ENCODE measurements at places on chromosomes 11 and 22.

- no peak for DNase-seq
Measured at GRCh38 chr11:112057170-112057569, 16.6 kb downstream of the PIH1D2 start.

DNA sequence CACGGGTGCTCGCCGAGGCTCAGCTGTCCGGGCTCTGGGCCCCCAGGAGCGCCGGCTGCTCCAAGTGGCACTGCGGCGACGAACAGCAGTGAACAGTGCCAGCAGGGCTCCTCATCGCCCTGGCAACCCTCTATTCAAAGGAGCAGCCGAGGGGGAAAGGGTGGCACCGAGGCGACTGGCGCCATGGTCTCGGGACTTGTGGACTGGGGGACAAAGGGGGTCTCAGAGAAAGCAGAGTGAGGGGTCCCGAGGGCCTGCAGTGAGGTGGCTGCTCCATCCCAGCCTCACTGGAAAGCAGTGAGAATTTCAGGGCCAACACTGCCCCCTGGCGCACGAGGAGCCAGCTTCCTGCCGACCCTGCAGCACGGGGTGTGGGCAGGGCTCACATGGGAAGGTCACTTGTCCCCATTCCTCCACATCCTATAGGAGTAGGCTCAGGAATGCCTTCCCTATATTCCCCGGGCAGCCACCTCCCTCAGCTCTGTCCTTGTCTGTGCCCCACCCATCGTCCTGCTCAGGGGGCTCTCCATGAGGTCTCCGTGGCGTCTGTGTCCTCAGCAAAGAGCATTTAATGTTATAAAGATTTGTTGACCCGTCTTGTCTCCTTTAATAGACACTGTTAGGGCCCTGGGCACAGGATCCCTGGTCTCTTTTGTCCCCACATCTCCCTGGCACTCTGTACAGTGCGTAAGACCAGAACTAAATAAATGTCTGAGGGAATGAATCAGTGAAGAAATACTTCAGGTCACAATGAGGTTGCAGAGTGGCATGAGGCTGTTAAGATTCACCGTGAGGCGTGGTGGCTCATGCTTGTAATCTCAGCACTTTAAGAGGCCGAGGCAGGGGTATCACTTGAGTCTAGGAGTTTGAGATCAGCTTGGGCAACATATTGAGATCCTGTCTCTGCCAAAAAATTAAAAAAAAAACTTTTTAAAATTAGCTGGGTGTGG lies 26.4 kb downstream of the LRFN4 start:
- peak; percentile 40 for DNase-seq

DNA sequence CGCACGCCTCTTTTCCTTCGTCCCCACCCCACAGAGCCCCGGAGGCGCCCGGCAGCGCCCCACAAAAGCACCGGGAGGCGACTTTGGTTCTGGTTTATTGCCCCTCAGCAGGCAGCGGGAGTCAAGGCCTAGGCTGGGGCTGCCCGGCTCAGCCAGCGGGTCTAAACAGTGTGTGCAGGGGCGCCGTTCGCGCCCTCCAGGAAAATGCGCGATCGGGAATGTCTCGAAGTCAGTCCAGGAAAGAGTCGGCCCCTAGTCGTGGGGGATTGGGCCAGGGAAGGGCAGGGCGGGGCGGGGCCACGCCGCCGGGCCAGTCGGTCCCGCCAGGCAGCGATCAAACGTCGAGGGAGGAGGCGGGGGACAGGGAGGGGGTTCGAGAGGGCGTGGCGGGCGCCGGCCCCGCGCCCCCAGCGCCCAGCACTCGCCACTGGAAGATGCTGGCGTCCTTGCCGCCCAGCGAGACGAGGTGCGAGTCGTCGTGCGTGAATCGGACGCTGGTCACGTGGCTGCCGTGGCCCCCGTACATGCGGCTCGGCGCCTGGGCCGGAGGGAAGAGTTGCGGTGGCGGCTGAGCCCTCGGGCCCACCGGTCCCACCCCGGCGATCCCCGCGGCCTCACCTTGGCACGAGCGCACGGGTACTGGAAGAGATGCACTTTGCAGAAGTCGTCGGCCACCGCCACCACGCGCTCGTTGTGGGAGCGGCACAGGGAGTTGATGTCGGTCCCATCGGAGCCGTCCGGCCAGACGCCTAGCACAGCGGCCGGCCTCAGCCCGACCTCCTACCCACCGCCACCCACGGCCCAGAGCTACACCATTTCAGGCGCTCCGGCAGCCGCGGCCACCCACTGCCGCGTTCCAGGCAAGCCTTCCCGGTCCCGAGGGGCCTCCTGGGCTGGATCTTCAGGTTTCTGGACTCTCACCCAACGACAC lies 741 bp upstream of the MTA2 start:
- DNase-seq = no peak

DNA sequence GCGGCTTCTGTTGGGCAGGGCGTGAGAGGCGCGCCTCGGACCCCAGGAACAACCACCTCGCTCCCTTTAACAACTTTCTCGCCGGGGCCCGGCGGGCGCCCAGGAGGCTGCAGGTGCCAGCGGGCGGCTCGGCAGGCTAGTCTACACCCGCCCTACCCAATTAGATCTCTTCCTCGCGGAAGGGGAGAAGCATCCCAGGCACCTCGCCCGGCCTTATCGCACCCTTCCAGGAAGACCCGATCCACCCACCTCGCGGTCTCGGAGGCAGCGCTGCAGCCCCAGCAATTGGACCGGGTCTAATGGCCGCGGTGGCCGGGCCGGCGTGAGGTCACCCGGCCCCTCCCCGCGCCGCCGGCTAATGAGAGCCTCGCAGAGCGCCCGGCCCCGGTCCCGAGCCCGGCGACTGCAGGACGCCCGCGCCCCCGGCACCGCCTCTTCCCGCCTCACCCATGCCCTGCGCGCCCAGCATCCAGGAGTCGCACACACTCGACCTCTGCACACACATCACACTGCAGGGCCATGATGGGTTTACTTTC lies at the start of gene PLAAT3:
Gene PLAAT3, minus strand, starts transcription at position 298 of the 536 bp plus-strand sequence. CDS start 419 bp downstream, outside the sequence.
- DNase-seq = peak; percentile 24

GRCh38 chr11:43955381-43956118 lies 13.1 kb downstream of the C11orf96 start:
- DNase-seq = no peak

DNA sequence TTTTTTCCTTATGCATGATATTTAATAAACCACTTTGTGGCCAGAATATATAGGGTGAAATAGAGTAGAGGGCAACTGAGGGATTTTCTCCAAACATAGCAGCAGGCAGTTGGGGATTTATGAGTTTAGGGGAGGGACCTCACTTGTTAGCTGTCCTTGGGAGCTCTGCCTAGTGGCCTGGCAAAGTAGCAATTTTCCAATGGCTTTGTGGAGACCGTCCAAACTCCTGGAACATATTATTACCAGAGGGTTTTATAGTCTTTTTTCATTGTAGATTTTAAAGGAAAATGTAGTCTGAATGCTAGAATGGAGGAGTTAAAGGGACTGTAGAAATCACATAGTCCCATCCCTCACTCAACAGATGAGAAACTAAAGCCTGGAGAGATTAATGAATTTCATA lies 32.3 kb downstream of the AMOTL1 start:
- DNase-seq = no peak

DNA sequence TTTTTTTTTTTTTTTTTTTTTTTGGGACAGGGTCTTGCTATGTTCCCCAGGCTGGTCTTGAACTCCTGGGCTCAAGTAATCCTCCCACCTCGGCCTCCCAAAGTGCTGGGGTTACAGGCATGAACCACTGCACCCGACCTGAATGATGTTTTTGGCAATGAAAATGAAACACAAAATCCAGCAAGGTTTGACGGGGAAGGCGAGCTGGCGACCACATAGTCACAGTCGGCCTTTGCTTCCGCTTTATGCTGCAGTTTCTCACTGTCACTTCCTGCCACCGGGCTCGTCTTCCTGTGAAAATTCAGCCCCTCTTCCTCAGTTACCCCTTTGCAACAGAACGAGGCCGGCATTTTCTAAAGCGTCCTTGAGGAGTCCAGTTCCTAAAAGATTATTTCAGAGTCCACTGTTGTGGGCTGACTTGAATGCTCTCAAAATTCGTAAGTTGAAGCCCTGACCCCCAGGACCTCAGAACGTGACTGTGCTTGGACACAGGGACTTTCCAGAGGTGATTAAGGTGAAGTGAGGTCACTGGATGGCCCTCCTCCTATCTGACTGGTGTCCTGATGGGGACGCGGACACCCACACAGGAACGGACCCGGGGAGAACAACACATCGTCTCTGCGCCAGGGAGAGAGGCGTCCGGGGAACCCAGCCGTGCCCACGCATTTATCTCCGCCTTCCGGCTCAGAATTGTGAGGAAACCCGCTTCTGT lies 2.9 kb upstream of the BID start:
- DNase-seq = peak; percentile 54

DNA sequence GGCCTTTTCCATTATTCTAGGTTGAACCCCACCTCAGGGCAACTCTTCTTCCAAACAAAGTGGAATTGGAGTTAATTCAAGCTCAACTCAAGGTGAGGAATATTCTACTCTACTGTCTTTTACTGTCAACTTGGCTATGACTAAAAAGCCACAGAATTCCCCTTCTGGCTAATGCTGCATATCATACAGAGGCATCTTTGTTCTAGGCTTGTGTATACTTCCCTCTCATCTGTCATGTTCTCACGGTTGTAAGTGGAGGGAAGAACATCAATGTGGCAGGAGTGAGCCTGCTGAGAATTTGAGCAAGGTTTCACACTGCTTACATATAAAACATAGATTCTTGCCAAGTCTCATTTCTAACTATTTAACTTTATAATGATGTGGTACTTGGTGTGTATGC lies 921.4 kb upstream of the CNTN5 start:
- DNase-seq = no peak

- DNase-seq = no peak
Measured at GRCh38 chr22:39943337-39943736, 16.9 kb upstream of the TMA7B start.

DNA sequence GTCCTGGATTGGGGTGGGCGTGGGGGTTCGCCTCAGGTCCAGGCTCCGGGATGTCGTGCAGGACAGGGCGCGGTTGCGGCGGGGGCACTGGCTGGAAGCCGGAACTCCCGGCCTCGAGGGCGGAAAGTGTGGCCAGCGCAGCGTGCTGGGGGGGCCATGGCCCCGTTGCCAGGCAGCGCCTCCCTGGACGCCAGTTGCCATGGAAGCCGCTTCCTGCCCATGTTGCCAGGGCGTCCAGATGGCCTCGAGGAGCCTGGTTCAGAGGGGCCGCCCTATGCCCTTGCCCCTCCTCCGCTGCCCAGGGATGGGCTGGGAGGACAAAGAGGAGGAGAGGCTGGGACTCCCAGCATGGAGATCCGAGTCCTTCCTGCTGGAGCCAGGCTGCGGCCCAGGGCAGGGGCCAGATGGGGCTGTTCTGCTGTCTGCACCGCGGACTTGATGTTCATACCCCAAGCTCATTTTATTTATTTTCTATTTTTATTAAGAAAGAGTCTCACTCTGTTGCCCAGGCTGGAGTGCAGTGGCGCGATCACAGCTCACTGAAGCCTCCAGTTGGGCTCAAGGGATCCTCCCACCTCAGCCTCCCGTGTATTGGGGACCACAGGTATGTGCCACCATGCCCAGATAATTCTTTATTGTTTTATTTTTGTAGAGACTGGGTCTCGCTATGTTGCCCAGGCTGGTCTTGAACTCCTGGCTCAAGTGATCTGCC lies 4.6 kb upstream of the CCDC188 start:
- DNase-seq = no peak

DNA sequence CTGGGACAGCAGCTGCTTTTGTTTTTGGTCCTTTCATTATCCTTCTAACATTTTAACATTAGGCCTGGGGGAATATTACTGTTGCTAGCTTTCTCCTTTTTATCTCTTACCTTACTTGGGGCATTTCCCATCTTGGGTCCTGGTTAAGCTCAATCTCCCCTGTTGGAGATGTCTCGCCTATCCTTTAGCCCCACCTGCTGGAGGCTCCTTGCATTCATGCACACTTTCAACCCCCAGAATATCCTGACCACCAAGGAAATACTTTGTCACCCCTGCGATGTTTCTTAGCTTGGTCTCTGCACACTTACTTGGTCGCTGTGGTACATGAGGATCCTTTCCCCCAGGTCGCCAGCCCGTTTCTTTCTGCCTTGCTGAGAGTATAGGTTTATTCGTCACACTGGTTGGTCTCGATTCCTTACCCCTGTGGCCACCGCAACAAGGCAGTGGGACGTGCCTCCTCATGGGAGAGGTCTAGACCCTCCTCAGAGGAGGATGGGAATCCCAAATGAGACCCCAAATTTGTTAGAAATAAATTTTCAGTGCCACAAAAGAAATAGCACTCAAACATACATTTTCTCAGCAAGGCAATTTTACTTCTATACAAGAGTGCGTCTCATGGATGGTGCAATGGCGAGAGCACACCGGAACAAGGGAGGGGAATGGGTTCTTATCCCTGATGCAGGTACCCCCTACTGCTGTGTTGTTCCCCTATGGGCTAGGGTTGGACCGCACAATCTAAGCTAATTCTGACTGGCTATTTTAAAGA lies 5.4 kb upstream of the TXN2 start:
- peak; percentile 54 for DNase-seq

GRCh38 chr11:128928400-128928799 lies 14.3 kb downstream of the TP53AIP1 start:
- no peak for DNase-seq

GRCh38 chr22:41028841-41029240 lies 63.6 kb upstream of the EP300 start:
- DNase-seq = no peak

DNA sequence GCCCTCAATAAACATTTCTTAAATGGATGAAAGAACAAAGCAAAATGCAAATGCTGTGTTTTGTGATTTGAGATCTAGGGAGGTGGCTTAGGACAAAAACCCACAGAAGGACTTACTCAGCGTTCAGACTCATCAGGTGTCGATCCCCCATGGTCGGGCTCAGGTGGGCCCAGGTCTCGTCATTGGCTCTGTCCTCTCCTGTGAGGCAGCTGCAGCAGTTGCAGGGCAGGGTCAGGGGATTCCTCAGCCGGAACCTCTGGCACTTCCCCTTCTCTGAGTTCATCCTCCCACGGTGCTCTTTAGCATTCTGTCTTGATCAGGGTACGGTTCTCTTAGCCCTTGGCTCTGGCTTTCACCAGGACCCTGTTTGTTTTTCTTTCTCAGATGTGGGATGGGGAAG lies 14.0 kb upstream of the ACR start:
- DNase-seq = no peak

- DNase-seq = peak; percentile 8
Measured at GRCh38 chr22:49302530-49302929, 525.1 kb downstream of the BRD1 start.

GRCh38 chr11:118988280-118988679 lies 9.7 kb upstream of the CENATAC start:
- no peak for DNase-seq

Measured in central memory CD8-positive, alpha-beta T cell (primary cell).